Thyroid gland (tissue), 4 donors: ENCODE measurements at places on chromosomes 3 and 15. TPM values are rescaled to one million over a fixed set of nuclear protein-coding genes. Genes with fewer than 3 reads are reported as not detected.
A peak's percentile ranks its signal among the peaks of the same experiment; 100 is the strongest.

DNA sequence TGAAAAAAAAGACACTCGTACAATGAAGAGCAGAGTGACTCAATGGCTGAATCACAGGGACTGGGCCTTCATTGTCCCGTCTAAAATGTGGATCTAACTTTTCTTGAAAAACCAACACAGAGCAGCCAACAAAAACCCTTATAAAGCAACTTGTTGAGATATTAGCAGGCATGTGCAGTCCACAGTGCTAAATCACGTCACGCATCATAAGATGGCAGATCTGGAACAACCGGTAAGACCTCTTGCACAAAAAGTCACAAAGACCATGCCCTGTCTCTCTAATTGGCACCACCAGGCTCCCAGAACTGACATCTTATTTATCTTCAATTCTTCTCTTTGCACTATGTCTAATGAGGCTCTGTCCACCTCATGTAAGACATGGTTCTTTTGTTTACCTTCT, 177.0 kb downstream of the MAGI1 start:
- H3K27ac ChIP-seq: peak overlapping the region; percentile 84
- no peaks in the 10 kb centered on the region for H3K36me3 ChIP-seq
- H3K27me3 ChIP-seq: no peaks in the 10 kb centered on the region
- peak; percentile 77 for DNase-seq
- H3K4me3 ChIP-seq: no peak overlapping the region
- peaks cover 15% of the 10 kb centered on the region for H3K4me1 ChIP-seq

The MME gene
- total RNA-seq: 5.5 TPM

DNA sequence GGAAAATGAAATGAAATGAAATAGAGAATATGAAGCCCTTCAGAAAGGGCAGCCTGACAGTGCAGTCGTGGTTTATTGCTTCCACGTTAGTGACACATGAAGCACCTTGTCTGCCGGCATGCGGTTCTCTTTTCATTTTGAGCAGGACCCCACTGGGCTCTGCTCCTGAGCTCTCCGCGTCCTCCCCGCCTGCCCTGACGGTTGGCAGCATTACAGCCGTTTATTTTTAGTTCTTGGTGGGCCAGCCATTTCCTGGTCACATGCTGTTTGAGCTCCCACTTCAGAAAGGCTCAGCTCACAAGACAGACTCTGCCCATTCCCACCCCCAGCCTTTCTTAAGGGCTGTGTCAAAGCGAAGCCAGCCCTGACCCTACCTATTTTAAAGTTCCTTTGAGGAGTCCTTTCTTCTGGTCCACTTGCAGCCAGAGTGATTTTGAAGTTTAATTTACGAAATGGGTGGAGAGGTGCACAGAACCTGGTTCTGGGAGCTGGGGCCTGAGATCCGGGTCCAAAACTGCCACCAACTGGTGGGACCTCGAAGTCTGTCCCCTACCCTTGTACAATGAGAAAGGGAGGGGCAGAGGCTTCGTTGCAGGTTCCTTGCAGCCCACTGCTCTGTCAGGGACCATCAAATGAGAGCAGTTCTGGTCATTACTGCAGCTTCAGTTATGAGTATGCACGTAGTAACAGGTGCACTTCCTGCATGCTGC, 60.1 kb downstream of the MGLL start:
- H3K4me1 ChIP-seq: peaks cover 14% of the 10 kb centered on the region
- peak; percentile 75 for DNase-seq
- H3K27ac ChIP-seq: peak overlapping the region; percentile 8

The RTP1 gene
- total RNA-seq: not detected

The FGF7 gene
- total RNA-seq: 61.4 TPM

DNA sequence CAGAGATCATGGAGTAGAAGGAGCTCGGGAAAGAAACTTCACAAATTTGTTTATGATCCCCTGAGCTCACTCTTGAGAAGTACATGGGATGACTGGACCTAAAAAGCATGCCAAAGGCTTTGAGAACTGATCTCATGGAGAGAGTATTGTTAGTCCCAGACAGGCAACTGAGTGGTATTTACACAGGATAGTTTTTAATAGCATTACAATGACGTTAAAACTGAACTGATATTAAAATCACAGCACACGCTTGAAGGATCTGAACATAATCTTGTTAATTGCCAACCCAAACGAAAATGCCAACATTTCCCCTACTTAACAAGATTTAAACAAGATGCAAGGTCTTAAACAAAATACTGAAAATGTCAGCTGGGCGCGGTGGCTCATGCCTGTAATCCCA, 113.2 kb upstream of the NLGN1 start:
- no peaks in the 10 kb centered on the region for H3K4me1 ChIP-seq
- H3K27me3 ChIP-seq: no peaks in the 10 kb centered on the region
- DNase-seq: no peak
- H3K4me3 ChIP-seq: no peak overlapping the region

The NR2F2 gene
- total RNA-seq: 18.9 TPM

The DALRD3 gene
- total RNA-seq: 43.1 TPM

The APBA2 gene
- total RNA-seq: 14.4 TPM

The FBXO40 gene
- total RNA-seq: not detected

The CLRN1 gene
- not detected for total RNA-seq

DNA sequence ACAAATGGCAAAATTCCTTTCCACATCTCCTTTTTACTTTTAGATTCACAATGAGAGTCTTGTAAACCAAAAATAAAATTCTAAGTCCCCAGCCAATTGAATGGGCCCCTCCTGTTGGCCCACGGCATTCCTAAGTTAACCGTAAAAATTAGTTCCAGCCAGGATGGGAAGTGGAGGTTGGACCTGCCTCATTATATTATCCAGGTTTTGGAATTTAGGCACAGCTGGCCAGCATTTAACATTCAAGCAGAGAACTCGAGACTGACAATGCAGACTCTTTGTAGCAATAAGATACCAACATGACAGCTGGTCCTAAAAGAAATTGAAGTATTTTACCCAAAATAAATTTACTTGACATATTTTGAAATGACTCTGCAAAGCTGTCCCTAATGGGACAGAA, 321.0 kb upstream of the NAALADL2 start:
- H3K27me3 ChIP-seq: no peaks in the 10 kb centered on the region
- H3K4me1 ChIP-seq: no peaks in the 10 kb centered on the region
- H3K36me3 ChIP-seq: no peaks in the 10 kb centered on the region
- no peak for DNase-seq
- H3K27ac ChIP-seq: no peak overlapping the region
- no peak overlapping the region for H3K4me3 ChIP-seq

The GABRG3 gene
- not detected for total RNA-seq

The REC114 gene
- not detected for total RNA-seq

DNA sequence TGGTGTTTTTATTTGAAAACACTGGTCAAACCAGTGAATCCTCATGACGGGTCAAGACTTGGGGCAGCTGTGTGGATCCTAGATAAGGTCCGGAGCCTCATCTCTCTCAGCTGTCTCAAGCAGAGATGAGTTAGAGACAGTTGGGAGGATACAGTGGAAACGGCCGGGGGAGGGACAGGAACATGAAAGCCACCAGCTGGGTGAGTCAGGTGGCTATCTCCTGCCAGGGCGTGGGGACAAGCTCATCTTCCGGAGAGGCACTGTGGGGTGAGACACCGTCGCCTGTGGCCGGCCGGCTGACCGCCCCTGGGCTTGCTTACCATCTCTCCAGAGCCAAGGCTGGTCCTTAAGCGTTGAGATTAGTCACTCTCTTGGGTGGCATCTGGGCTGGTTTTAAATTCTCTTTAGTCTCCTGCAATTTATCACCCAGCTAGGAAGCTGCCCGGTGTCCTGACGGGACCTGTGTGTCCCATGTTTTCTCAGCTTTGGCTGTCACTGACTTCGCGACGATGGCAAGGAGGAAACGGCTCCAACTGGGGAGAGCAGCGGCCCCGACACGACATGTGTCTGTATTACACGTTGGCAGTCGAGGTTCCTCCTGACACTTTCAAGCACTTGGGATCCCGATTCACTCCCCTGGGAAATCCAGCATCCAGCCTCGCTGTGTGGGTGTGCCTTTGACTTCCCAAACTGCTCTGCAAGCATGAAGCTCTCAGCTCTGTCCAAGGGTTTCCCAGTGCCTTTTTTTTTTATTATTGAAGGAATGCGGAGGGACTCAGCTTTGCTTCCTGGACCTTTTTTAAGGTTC, 7.5 kb downstream of the ST8SIA2 start:
- DNase-seq: no peak
- H3K27ac ChIP-seq: no peak overlapping the region
- H3K4me3 ChIP-seq: no peak overlapping the region
- H3K27me3 ChIP-seq: no peaks in the 10 kb centered on the region
- H3K4me1 ChIP-seq: peaks cover 10% of the 10 kb centered on the region

DNA sequence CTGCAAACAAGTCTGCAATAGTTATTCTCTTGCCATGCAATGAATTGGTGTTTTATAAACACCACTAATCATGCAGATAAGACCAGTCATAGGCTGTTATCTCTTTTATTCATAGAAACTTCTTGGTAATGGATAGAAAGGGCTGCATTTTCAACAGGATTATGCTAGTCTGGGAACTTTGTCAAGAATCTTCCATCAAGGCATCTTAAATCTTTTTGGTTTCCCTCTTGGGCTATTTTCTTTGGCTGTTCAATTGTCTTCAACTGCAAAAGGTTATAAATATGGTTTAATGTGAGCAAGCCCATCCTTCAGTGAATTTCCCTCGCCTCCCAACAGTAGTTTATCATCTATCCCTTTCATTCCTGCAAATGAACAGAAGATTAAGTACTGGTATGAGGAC, 59.0 kb upstream of the MINAR1 start:
- DNase-seq: no peak
- H3K27me3 ChIP-seq: no peaks in the 10 kb centered on the region
- H3K4me1 ChIP-seq: no peaks in the 10 kb centered on the region
- H3K36me3 ChIP-seq: no peaks in the 10 kb centered on the region
- no peak overlapping the region for H3K4me3 ChIP-seq
- no peak overlapping the region for H3K27ac ChIP-seq

DNA sequence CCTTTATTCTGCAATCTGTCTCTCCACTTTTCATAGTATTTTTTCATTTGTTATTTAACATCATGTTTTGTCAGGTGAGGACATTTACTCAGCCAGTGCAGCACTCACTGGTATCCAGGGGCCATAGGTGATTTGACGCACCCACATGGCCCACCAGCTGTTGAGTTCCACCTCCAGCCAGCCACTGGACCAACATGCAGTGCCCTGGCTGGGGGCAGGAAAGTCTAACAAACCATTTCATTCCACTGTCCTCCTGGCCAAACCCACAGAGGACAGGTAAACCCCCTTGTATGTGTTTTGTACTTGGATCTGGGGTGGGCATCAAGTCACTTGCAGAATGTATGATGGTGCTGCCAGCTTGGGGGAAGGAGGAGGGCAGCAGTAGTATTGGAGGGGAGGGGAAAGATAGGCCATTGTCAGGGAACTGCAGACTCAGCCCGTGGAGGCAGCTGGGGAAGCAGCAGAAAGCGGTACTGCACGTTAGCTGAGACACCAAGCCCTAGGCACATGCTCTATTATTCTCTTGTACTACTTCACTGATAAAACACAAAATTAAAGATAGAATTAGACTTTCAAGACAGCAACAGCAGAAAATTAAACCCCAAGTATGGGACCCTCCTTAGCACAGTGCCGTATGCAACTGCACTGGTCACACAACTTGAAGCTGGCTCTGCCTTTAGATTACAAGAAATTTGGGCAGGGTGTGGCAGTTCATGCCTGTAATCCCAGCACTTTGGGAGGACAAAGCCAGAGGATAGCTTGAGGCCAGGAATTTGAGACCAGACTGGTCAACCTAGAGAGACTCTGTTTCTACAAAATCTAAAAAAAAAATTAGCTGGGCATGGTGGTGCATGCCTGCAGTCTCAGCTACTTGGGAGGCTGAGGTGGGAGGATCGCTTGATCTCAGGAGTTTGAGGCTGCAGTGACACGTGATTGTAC, 15.4 kb upstream of the RPL24 start:
- H3K27me3 ChIP-seq: no peaks in the 10 kb centered on the region
- no peak overlapping the region for H3K27ac ChIP-seq
- no peaks in the 10 kb centered on the region for H3K36me3 ChIP-seq
- DNase-seq: no peak
- H3K4me1 ChIP-seq: peaks cover 28% of the 10 kb centered on the region
- H3K4me3 ChIP-seq: no peak overlapping the region

The GOLGA8J gene
- total RNA-seq: 0.22 TPM

DNA sequence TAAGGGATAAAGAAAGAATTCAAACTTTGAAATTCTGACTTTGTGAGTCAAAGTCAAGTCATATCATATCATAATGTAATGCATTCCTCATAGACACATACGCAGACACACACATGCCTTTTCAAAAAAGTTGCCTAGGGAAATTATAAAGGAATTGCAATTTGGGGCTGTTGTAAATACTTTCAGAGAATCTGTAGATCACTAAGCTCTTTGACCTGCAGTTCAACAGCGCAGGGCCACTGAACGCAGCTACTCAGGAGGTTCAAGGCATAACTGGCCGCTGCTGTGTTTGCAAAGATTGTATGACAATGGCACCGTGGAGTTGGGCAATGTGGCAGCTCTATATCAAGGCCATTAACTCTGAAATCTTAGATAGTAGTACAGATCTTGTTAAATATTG, 188.4 kb upstream of the THRB start:
- H3K4me1 ChIP-seq: no peaks in the 10 kb centered on the region
- no peaks in the 10 kb centered on the region for H3K27me3 ChIP-seq
- no peak for DNase-seq
- H3K36me3 ChIP-seq: no peaks in the 10 kb centered on the region
- no peak overlapping the region for H3K27ac ChIP-seq
- H3K4me3 ChIP-seq: no peak overlapping the region

DNA sequence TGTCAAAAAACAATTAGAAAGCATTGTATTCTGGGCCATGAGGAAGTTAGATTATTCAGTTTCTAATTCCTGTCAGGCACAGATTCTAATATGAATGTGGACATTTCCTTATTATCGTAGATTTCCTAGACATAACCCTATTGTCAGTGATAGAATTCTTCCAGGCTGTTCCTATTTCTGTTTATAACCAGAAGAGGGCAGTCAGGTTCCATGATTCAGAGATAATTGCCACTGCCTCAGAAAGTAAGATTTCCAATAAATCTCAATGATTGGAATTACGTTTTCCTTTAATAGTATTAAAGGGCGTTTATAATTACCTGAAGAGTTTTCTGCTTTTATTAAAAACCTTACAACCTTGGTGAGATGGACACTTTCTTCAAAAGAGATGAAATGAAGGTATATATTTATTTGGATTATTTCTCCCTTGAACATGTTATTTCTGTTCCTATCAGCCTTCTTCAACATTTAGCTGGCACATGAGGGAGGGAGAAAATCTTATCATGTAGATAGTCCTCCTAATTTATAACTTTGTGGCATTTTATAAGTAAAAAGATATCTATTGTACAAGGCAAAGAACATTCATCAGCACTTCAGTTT, 439.2 kb downstream of the MCTP2 start:
- DNase-seq: no peak
- no peaks in the 10 kb centered on the region for H3K27me3 ChIP-seq
- H3K4me1 ChIP-seq: no peaks in the 10 kb centered on the region
- no peaks in the 10 kb centered on the region for H3K36me3 ChIP-seq

GRCh38 chr3:150022381-150023238, 51.9 kb upstream of the PFN2 start:
- H3K27ac ChIP-seq: no peak overlapping the region
- no peak overlapping the region for H3K4me3 ChIP-seq
- no peaks in the 10 kb centered on the region for H3K36me3 ChIP-seq
